Activated naive CD8-positive, alpha-beta T cell treated with anti-CD3 and anti-CD28 coated beads, Interleukin-2, amount 50 U/mL, for 24 hours (primary cell): ENCODE measurements at places on chromosomes 16 and 17.

DNA sequence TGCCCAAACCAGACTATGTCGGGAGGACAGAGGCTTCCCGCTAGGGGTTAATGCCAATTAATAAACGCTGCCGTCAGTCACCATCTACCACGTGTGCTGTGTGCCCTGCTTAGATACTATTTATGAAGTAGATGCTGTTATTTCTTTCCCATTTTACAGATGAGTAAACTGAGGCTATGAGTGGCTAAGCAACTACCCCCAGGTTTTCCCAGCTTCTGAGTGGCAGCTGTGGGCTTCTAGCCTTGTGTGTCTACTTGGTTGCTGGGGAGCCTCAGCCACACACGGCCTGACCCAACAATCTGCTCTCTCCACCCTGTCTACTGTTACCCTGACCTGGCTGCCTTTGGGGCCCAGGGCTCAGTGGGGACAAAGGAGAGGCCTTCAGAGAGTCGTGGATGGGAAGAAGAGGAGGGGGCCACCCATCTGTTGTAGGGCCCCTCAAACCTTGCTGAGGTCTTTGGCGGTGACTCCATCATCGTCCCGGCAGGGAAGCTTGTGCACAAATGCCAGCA lies 7.1 kb downstream of the GIT1 start:
- H3K27me3 ChIP-seq = no peaks in the 10 kb centered on the region
- no peak for DNase-seq
- H3K27ac ChIP-seq = no peak overlapping the region
- peaks cover 37% of the 10 kb centered on the region for H3K36me3 ChIP-seq
- no peak overlapping the region for H3K4me3 ChIP-seq
- H3K4me1 ChIP-seq = peaks cover 49% of the 10 kb centered on the region

DNA sequence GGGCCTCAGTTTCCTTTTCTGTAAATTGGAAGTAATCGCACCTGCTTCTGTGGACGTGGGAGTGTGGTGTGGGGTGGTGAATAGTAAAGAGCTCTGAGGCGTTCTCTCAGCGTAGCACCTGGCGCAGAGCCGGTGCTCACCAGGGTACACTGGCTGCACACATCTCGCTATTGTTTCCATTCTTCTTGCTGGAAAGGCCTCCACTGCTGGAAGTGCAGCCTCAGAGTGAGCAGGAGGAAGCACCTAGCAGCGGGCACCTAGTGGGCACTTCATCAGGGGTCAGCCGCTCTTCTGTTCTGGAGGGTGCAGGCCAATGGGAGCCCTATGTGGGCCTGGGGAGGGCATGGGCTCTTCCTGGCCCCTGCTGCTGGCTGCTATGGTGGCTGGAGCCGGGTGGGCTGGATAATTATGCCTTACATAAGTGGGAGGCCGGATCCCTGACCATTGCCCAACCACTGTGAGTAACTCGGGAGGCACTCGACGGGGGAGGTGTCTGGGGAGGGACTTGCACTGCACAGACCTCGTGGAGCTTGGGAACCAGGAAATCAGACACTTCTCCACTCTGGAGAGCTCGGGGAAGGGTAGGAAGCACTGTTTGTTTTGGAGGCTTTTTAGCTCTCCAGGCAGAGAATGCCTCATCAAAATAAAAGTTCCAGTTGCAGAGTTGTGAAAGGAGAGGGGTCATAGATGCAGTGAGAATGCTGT lies 1.7 kb downstream of the MAP2K3 start:
- peaks cover 65% of the 10 kb centered on the region for H3K4me1 ChIP-seq
- H3K36me3 ChIP-seq = peaks cover 40% of the 10 kb centered on the region
- peak; percentile 44 for DNase-seq
- H3K27me3 ChIP-seq = peaks cover 3% of the 10 kb centered on the region

DNA sequence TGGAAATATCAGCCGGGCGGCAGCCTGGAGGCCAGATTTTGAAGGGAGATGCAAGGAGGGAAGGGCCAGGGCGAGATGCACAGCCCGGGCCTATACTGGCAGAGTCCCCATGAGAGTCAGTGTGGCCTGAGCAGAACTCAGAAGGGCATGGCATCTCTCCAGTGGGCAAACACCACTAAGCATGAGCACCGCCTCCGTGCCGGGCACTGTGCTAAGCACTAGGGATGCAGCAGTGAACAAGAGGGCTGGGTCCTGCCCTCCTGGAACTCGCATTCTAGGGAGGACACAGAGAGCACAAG lies 33.5 kb downstream of the TK2 start:
- DNase-seq = no peak
- no peaks in the 10 kb centered on the region for H3K36me3 ChIP-seq
- no peaks in the 10 kb centered on the region for H3K27me3 ChIP-seq
- H3K4me1 ChIP-seq = peaks cover 64% of the 10 kb centered on the region
- peak overlapping the region; percentile 95 for H3K27ac ChIP-seq

GRCh38 chr16:8583732-8584131 lies 6.6 kb downstream of the TMEM114 start:
- H3K4me3 ChIP-seq = no peak overlapping the region
- H3K27me3 ChIP-seq = peaks cover 22% of the 10 kb centered on the region
- H3K27ac ChIP-seq = no peak overlapping the region

DNA sequence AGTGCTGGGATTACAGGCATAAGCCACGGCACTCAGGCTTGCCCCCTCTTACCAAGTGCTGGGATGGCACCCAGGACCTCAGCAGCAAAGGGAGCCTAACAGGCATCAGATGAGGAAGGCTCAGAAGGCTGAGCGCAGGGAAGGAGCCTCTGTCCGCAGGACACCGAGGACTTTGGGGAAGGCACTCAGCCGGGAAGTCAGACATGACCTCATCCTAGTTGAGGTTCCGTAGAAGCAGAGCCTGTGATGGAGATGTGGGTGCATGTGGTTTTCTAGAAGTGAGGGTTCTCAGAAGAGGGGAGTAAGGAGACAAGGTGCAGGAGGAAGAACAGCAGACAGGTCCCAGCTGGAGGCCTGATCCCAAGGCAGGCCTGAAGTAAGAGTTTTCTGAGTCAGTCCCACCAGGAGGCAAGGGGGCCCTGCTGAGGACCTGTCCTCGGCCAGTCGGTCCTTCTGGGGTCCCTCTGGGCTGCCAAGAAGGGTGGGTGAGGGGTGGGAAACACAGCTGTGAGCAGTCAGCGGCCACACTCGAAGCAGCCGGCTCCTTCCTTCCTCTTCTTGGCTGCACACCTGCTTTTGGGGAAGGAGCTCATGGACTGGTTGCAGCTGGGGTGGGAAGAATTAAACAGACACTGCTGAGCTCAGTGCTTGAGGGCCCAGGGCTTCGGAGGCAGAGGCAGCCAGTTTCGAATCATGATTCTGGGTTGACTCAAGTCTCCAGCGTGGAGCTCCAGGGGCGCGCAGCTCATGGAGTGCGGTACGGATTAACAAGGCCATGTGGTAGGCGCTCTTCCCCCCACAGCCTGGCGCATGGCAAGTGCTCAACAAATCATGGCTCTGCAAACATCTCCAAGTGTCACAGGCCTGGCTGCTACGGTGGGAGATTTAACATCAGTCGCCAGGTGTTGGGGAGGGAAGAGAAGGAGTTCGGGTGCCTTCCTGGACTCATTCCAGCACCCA lies 38.9 kb upstream of the SNN start:
- H3K4me3 ChIP-seq = peak overlapping the region; percentile 17
- H3K4me1 ChIP-seq = peaks cover 47% of the 10 kb centered on the region
- no peaks in the 10 kb centered on the region for H3K27me3 ChIP-seq
- no peak for DNase-seq
- peak overlapping the region; percentile 36 for H3K27ac ChIP-seq

- H3K4me1 ChIP-seq = peaks cover 85% of the 10 kb centered on the region
- H3K27me3 ChIP-seq = no peaks in the 10 kb centered on the region
- no peak for DNase-seq
- H3K36me3 ChIP-seq = no peaks in the 10 kb centered on the region
- peak overlapping the region; percentile 73 for H3K4me3 ChIP-seq
Observed at GRCh38 chr17:82302991-82303943, 14.1 kb downstream of the CD7 start.

DNA sequence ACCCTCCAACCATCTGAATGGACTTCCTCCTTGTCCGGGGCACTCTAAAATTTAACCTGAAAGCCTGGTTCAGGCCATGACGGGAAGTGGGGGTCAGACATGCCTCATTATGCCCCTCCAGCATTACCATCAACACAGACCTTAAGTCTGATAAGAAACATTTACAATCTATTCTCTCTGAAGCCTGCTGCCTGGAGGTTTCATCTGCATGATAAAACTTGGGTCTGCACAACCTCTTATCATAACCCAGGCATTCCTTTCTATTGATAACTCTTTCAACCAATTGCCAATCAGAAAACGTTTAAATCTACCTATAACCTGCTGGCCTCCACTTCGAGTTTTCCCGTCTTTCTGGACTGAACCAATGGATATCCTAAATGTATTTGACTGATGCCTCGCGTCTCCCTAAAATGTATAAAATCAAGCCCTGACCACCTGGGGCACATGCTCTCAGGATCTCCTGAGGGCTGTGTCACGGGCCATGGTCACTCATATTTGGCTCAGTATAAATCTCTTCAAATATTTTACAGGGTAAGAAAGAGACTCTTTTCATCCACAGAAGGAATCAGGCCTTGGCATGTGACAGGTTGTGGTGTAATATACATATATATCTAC lies 45.6 kb downstream of the LYRM1 start:
- H3K27ac ChIP-seq = no peak overlapping the region
- no peak overlapping the region for H3K4me3 ChIP-seq
- no peaks in the 10 kb centered on the region for H3K27me3 ChIP-seq
- H3K4me1 ChIP-seq = peaks cover 24% of the 10 kb centered on the region

DNA sequence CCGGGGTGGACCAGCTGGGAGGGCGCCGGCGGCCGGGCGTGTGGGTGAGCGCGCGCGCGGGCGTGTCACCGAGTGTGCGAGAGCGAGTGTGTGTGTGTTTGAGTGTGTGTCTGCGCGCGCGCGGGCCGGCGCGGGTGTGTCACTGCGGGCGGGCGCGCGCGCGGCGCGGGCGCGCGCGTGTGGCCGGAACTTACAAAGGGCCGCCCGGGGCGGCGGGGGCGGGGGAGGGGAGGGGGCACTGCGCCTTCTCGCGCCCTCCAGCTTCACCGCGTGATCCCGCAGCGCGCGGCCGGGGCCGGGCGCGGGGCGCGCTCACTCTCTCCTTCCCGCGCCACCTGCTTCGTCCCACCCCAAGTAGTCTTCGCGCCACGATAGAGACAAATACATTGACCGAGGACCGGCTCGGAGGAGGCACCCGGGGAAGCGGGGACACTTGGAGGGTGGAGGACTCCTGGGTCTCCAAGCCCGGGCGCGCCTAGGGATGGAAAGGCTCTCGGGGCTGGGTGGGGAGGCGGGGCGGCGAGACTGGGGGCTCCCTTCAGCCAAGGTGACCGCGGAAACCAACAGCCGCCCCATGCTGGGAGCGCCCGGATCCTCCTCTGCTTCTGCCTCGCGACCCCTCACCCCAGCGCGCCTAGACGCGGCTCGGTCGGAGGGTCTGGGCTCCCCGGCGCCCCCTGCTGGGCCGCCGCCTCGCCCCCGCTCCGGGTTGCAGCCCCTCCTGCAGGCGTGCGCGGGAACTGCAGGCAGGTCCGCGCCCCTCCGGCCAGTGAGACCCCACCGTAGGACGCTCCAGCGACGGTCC lies at the start of gene SRCIN1:
TSS of gene SRCIN1 (minus strand) at position 112 of the 805 bp plus-strand sequence. CDS start 247 bp downstream, outside the sequence.
- H3K27me3 ChIP-seq = peaks cover 77% of the 10 kb centered on the region
- H3K4me3 ChIP-seq = peak within 1 kb of the TSS; percentile 51
- peak; percentile 72 for DNase-seq
- H3K27ac ChIP-seq = no peak within 1 kb of the TSS

GRCh38 chr17:9291912-9292560 lies 270.7 kb downstream of the NTN1 start:
- no peaks in the 10 kb centered on the region for H3K27me3 ChIP-seq
- no peak overlapping the region for H3K4me3 ChIP-seq
- H3K4me1 ChIP-seq = peaks cover 42% of the 10 kb centered on the region
- peaks cover 2% of the 10 kb centered on the region for H3K36me3 ChIP-seq
- peak overlapping the region; percentile 13 for H3K27ac ChIP-seq

DNA sequence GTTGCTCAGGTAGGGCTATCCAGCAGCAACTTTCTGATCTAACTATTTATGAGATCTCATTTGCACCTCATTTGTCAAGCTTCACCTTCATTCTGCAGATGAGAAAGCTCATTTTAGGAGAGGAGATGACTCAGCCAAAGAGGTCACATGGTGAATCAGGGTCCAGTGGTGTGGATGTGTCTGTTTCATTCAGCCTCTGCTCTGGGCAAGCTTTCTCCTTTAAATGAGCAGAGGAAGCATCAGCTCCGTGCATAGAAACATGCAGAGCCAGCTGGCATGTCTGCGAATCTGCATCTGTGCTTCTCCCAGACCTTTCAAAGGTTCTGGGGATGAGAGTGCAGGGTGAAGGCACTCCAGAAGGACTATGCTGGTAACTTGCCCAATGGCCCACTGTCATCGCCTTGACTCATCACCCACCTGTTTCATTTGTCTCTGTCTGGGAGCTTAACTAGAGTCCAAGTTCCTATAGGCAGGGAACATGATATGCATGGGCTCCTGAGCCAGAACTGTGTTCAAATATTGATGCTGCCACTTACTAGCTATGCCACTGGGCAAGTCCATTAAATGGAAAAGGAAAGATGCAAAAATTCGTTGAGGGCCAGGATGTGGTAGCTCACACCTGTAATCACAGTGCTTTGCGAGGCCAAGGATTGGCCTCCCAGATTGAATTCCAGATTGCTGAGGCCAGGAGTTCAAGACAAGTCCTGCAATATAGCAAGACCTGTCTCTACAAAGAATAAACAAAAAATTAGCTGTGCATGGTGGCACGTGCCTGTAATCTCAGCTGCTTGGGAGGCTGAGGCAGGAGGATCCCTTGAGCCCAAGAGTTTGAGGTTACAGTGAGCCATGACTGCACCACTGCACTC lies 67.1 kb upstream of the NLK start:
- no peak overlapping the region for H3K4me3 ChIP-seq
- no peak for DNase-seq
- no peak overlapping the region for H3K27ac ChIP-seq
- H3K36me3 ChIP-seq = no peaks in the 10 kb centered on the region
- no peaks in the 10 kb centered on the region for H3K4me1 ChIP-seq

DNA sequence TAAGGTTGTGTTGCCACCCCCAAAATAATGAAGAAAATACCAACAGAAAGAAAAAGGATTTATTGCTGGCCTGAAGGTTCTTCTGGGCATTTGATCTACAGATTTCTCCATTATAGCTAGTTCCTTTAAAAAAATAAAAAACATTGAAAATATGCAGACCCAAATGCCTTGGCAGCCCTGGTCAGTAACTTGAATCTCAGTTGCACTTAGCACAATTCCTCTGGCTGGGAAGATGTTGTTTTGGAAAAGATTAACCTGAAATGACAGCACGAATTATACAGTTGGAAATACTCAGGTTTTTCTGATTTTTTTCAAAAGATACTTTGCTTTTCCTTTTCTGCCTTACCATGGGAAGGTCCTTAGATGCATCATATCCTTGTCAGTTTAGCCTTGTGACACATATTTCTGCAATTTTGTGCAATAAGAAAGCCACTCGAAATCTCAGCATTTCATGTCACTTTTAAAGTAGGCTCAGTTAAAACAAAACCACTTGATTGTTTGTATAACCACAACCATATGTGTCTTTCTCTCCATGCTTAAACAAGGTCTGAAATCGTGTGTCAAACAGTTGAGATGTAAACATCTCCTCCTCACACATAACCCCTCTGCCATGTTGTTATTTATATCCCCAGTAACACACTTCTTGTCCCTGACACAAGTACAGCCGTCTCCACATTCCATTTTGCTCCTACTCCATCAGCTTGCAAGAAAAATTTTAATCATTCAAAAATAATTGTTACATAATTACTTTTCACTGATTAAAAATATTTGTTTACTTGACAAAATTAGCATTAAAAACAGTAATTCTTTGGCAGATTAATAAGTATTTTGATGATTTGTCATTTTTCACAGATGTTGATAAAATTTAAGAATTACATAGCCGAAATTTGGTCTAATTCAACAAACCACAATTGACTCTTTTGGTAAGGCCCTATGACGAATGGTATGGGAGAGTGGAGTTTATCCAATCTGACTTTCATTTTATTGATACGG lies 61.1 kb downstream of the SIAH1 start:
- H3K36me3 ChIP-seq = peaks cover 21% of the 10 kb centered on the region
- H3K4me1 ChIP-seq = peaks cover 12% of the 10 kb centered on the region
- H3K27me3 ChIP-seq = no peaks in the 10 kb centered on the region
- no peak for DNase-seq
